ENCODE measurements at places on chromosomes 1 and 21.

- DNase-seq = no peak
Measured at GRCh38 chr1:155318082-155318481, 2.6 kb upstream of the RUSC1 start.

GRCh38 chr1:85463731-85464496 lies 1.0 kb downstream of the DDAH1 start:
- no peak for DNase-seq

DNA sequence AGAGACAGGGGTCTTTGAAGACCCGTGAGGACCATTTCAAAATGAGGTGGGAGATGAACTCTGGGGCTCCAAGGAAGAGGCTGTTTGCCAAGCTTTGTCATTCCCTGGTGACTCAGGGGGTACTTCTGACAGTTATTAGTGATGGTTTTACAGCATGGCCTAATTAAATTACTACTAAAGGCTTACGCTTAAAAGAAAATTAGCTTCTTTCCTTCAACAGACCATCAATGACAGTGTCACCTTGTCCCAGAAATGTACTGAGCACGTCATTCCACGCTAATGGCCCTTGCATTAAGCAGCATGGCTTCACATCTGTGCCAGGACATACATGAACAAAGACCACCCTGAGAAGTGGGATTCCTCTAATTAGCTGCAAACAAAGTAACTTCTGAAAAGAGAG lies 5.1 kb upstream of the UTS2 start:
- no peak for DNase-seq

GRCh38 chr1:231990388-231990787 lies 363.8 kb downstream of the DISC1 start:
- no peak for DNase-seq

DNA sequence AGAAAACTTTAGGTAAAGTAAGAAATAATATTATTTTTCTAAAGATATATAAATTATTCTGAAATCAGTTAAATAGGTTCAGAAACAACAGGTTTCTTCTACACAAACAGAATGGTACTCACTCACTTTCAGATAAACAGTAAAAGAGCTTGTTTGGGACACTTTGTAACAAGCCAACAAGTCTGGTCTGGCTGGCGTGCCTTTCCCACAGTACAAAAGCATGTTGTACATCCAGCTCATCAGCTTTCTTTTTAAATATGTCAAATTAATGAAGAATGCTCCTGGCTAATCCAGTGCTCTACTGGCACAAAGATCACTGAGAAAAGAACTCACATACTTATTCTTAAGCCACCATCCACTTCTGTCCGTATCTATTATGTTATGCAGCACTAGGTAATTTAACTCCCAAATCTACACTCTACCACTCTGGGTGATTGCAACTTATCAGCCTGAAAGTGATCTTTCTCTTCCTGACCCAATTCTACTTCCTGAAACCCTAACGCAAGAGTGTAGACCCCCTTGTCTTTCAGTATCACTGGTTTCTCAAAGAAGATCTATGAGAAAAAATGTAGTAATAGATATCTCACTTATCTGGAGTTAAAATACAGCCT lies 32.6 kb downstream of the TRIT1 start:
- no peak for DNase-seq

GRCh38 chr1:188949701-188950100 lies 1528.0 kb downstream of the BRINP3 start:
- no peak for DNase-seq

DNA sequence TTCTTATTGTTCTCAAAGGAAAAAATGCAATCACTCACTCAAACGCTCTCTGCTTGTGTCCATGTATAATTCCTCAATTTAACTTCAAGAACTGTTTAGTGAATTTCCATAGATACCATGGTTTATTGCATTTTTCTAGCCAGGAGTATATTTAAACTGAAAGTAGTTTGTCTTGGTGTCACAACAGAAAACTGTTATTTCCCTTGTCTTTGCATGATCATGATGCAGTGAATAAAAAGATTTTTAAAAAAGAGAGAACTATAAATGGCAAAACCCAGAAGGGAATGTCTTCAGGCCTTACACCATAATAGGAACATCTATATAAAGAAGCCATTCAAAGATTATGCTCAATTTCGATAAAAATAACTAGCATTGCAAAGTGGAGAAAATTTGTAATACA lies 523.5 kb upstream of the ADGRL4 start:
- no peak for DNase-seq

DNA sequence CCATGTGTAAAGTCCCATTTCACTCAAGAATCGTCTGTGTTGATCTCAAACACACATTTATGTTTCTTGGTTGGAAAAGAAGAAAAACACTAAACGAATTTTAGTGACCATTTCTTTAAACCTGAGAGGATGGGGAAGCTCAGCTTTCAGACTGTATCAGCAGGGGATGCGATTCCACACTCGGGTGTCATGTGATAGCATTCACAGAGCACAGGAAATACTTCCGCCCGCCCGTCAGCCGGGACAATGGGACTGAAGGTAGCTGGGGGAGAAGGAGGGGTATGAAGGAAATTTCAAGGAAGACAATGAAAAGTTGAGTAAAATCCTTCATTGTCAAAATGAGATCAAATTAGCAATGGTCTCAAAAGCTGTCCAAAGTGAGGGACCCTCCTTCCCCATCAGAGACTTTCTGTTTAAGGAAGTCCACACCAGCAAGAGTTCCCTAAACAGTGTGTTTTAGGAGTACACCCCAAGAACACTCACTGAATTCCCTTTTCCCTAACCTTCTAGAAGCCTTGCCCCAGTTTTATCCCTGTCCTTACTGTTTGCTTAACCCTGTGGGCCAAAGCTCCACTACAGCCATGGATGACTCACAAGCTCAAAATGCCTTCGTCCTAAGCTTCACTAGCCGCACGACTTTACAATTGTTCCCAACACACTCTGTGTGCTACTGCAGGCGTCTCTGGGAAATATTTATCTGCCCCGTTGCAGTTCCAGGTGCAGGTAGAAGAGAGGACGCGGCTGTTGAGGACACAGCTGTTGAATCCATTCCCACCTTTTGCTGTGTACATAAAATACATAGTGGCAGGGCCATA lies 51.4 kb upstream of the SIM2 start:
- no peak for DNase-seq

DNA sequence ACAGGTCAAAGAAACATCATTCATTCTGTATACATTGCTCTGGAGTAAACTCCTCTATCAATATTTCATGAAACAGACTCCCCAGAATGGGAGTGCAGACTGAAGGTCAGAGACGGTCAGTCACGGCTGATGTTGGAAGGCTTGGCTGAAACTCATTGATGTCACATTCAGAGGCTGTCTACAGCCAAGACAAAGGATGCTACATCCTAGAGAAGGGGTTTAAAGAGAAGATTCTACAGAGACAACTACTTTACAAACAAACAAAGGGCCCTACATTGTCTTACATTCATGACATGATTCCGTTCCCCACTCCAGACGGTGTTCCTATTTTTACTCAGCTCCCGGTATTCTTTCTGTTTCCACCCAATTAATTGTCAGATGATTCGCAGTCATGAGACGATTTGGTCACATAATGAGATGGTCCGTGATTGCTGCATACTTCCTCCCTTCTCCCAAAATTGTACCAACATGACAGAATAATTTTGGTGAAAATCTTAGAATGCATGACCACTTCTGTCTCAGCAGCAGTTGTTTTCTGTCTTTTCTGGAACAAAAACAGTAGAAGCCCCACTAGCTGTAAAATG lies 73.8 kb upstream of the VAV3 start:
- no peak for DNase-seq

GRCh38 chr1:25700626-25701025 lies 84.0 kb downstream of the MAN1C1 start:
- DNase-seq = no peak

DNA sequence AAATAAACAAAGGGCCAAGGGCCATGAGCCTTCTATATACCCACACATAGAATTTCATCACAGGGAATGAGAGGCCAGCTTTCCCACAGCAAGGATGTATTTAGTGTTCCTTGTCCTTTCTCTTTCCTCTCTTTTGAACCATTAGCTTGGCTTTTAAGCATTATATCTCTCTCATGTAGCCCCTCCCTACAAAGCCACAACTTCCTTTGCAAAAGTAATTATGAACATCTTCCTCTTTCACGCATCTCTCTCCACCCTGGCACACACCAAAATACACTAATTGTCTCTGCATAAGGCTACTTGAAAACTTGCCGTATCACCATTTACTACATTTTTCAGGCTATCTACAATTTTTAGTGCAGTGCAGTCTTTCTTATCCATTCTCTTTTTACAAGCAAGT lies 1.9 kb upstream of the AK5 start:
- no peak for DNase-seq

All from right kidney (tissue), 9 donors.